ENCODE measurements at places on chromosomes 5 and 9.

GRCh38 chr9:87378676-87379075, 119.0 kb upstream of the DAPK1 start:
- DNase-seq = no peak

DNA sequence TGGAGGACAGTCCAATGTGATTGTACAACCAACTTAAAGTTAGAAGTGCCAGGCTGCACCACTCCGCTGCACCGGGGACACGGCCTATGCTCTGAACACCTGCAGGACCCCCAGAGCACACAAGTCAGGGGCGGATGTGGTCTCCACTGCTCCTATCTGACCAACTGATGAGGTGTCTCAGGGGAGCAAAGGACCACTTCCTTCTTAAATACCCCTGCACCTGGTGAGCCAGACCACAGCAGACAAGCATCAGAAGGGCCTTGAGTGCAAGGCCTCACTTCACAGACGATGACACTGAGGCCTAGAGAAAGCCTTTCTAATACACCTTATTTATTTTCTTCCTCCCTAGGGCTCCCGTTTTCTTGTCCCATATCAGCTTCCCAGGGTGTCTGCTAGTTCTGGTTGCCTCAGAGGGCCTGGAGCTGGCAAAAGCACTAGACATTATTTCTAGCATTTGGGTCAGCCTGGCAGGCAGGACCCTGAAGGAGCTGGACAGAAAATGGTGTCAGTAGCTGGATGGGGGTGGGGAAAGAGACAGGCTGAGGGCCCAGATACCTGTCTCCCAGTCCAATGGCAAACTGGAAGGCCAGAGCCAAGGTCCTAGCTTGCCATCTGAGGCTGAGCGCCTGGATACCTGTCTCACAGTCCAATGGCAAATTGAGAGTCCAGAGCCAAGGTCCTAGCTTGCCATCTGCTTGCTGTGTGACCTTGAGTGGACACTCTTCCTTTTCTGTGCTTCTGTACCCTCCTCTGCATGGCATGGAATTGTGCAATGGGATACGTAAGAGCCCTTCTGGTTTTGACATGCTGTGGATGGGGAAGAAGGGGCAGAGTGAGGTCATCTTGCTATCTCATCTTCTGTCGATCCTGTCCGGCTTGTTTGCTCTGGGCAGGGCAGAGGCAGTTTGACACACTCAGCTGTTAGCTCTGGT, 9.0 kb downstream of the CCDC69 start:
- DNase-seq = no peak

- no peak for DNase-seq
These were observed 594.7 kb upstream of the WWC1 start for GRCh38 chr5:167696558-167697314.

GRCh38 chr5:106443746-106444145, 1227.0 kb downstream of the EFNA5 start:
- no peak for DNase-seq

DNA sequence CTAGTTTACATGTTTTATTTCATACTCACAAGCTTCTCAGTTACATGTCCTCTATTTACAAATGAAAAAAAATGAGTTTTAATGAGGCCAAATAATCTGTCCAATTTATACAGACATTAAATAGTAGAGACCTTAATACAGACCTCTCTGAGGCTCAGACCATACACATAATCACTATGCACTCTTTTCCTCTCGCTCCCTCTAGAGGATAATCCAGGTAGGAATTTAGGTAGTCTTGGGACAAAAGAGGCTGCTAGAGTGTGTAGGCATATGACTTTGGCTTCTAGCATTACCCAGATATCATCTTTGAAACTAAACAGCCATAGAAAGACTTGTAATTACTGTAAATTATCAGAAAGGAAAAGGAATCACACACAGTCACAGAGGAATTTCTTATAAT, 444.7 kb downstream of the HINT1 start:
- no peak for DNase-seq

DNA sequence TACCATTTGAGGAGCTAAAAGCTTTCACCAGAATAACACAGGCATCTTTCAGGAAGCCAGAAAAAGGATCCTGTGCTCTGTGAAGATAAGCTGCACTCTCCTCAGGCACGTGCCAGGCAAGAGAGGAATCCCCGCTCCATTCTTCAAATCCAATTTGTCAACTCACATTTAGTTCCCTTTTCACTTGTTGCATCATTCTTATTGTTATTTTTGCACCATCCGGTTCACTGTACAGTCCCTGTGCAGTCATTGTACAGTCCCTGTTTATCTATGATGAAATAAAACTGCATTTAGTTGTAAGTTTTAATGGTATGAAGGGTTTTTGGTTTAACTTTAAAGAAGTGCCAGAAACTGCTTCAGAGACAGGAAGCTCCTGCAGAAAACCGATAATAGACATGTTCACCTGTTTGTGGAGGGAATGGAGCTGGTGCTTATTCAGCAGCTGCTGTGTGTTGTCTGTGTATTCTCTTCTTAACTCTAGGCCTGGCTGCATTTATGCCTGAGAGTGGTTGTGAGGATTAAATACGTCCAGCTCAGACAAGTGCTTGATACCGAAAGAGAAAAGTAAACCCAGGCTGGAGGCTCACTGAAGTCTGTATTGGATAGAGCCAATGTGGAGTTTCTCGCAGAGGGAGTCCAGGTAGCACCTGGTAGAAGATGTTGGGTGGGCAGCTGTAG, 22.4 kb downstream of the IFNW1 start:
- DNase-seq = no peak

Data from activated naive CD4-positive, alpha-beta T cell treated with Interleukin-2 at 50 U/mL for 16 hours (primary cell).